Left colon (tissue), 2 donors: ENCODE measurements at places on chromosomes 7 and 10. TPM values are rescaled to one million over a fixed set of nuclear protein-coding genes. Genes with fewer than 3 reads are reported as not detected.

ACSM6 gene
- not detected for total RNA-seq

OR2A7 gene
- total RNA-seq: 21.9 TPM

CUX1 gene
- total RNA-seq: 122 TPM

UBE2H gene
- total RNA-seq: 32.2 TPM

UPK3BL2 gene
- total RNA-seq: 20.7 TPM

SFTPD gene
- not detected for total RNA-seq

UPK3B gene
- 7.2 TPM for total RNA-seq

RAMP3 gene
- total RNA-seq: 9.5 TPM

H2BK1 gene
- not detected for total RNA-seq

NIPSNAP2 gene
- 77.8 TPM for total RNA-seq

ASB15 gene
- not detected for total RNA-seq

DDC gene
- total RNA-seq: 69.3 TPM

PRKG1 gene
- 17.2 TPM for total RNA-seq

MUC12 gene
- 428 TPM for total RNA-seq

PDE1C gene
- 2.1 TPM for total RNA-seq

BTBD16 gene
- total RNA-seq: 0.15 TPM

MYL7 gene
- total RNA-seq: not detected

SRI gene
- 634 TPM for total RNA-seq

KAZALD1 gene
- 21.0 TPM for total RNA-seq

PPP3CB gene
- 28.8 TPM for total RNA-seq

GDI2 gene
- total RNA-seq: 218 TPM

GIMAP4 gene
- total RNA-seq: 8.4 TPM

CRPPA gene
- 2.7 TPM for total RNA-seq

CCDC172 gene
- total RNA-seq: not detected

SPAM1 gene
- not detected for total RNA-seq

ODAD2 gene
- 0.09 TPM for total RNA-seq

AASS gene
- 5.1 TPM for total RNA-seq

MYH16 gene
- not detected for total RNA-seq

TMEM236 gene
- 59.6 TPM for total RNA-seq

FRMPD2 gene
- total RNA-seq: 0.18 TPM

FXYD4 gene
- not detected for total RNA-seq

SPDYE8 gene
- total RNA-seq: not detected

OR6B1 gene
- total RNA-seq: not detected

PFKFB3 gene
- total RNA-seq: 20.2 TPM

CPA4 gene
- total RNA-seq: not detected

GFRA1 gene
- 5.1 TPM for total RNA-seq

ANKRD22 gene
- 21.6 TPM for total RNA-seq

NDUFB2 gene
- total RNA-seq: 319 TPM

PARD3 gene
- total RNA-seq: 45.5 TPM

ALOX5 gene
- total RNA-seq: 9.3 TPM

SPDYE1 gene
- not detected for total RNA-seq

NCF1 gene
- total RNA-seq: 2.9 TPM

RBM20 gene
- total RNA-seq: 0.92 TPM

MYL10 gene
- not detected for total RNA-seq

CDC123 gene
- 44.4 TPM for total RNA-seq

ZNF467 gene
- total RNA-seq: 6.0 TPM

PDLIM1 gene
- total RNA-seq: 417 TPM

TBL2 gene
- 36.3 TPM for total RNA-seq

MAGI2 gene
- 1.4 TPM for total RNA-seq

LARP4B gene
- 124 TPM for total RNA-seq

AKR1B15 gene
- 14.0 TPM for total RNA-seq

VENTX gene
- 0.14 TPM for total RNA-seq

TAS2R41 gene
- total RNA-seq: not detected

TMEM213 gene
- not detected for total RNA-seq

ERVW-1 gene
- not detected for total RNA-seq

GLI3 gene
- total RNA-seq: 2.2 TPM

PNLIPRP3 gene
- total RNA-seq: not detected

AEBP1 gene
- 20.1 TPM for total RNA-seq

MOGAT3 gene
- 43.1 TPM for total RNA-seq

TMEM130 gene
- 0.73 TPM for total RNA-seq
